ENCODE measurements at places on chromosomes 3 and 15.

- DNase-seq = no peak
Observed at GRCh38 chr3:188752850-188753249, 418.9 kb upstream of the TPRG1 start.

- DNase-seq = no peak
Observed at GRCh38 chr3:14900881-14901873, 46.2 kb upstream of the NR2C2 start.

DNA sequence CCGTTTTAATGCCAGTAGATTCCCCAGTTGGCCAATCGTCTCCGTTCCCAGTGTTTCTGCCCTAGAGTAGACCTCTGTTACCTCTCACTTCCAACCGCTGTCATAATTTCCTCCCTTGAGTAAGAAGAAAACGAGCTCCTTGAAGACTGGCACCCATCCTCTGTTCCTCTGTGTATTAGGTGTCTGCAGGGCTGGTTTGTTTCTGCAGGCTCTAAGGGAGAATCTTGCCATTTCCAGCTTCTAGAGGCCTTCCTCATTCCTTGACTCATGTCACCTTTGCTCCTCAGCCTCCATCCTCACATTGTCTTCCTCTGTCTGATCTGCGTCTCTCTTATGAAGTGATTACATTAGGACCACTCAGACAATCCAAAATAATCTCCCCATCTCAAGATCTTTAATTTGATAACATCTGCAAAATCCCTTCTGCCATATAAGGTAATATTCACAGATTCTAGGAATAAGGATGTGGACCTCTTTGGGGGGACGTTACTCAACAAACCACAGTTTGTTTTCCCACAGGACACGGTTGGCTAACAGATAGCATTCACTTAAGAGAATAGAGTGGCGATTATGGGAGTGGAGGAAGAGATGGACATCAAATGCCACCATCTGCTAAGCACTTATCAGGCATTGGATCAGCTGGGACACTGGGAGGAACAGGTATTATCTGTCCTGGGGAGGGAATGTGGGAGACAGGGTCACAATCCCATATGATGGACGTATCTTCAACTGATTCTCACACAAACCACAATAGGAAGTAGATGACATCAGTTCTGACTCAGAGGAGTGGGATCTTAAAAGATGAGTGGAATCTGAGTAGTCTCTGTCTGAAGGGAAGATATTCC, 17.1 kb downstream of the ARHGAP31 start:
- no peak for DNase-seq

GRCh38 chr3:72816862-72817355, 31.3 kb downstream of the SHQ1 start:
- no peak for DNase-seq

- peak; percentile 48 for DNase-seq
Observed at GRCh38 chr15:67836477-67836876, 3.4 kb downstream of the RNU6-1 start.
